T-cell (primary cell): ENCODE measurements at places on chromosomes 5 and 9. TPM values are rescaled to one million over a fixed set of nuclear protein-coding genes. Genes with fewer than 3 reads are reported as not detected.

Gene KIF4B
- total RNA-seq: not detected

Gene GABBR2
- not detected for total RNA-seq

DNA sequence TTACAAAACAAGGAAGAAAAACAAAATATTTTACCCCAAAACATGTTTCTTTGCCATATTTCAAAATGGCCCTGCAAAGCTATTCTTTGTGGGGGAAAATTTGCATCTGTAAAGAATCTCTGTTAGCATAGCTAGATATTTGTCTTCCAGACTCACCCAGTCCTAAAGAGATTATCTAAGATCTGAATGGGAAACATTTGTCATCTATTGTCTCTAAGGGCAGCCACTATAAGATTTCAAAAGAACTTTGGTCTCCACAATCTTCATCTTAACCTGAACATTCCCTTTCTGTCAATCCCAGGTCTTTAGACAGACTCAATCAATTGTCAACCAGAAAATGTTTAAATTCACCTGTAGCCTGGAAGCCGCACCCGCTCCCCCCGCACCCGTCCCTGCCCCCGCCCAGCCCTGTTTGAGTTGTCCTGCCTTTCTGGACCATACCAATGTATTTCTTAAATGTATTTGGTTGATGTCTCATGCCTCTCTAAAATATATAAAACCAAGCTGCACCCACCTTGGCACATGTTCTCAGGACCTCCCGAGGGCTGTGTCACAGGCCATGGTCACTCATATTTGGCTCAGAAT, 330.6 kb downstream of the RAB3C start:
- no peak overlapping the region for H3K4me3 ChIP-seq
- H3K36me3 ChIP-seq: no peaks in the 10 kb centered on the region
- H3K4me1 ChIP-seq: no peaks in the 10 kb centered on the region
- DNase-seq: no peak

Gene CEP72
- 23.6 TPM for total RNA-seq

DNA sequence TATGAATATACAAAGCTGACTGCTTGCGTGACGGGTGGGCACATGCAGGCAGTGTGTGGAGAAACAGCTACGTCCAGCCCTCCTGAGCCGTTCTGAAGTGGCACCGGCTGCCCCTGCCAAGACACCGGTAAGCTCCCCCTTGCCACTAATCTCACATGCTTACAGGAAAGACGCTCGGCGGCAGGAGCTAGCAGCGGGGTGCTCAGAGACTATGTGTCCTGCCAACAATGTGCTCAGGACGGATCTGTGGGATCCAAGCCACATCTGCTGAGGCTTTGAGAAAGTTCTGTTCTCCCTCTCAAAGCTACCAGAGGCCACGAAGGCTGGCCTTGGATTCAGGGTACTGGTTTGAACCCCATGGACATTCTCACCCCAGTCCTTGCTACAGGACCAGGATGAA, 157.2 kb upstream of the PHYKPL start:
- DNase-seq: no peak
- H3K27ac ChIP-seq: no peak overlapping the region
- no peak overlapping the region for H3K4me3 ChIP-seq
- H3K36me3 ChIP-seq: no peaks in the 10 kb centered on the region
- peaks cover 25% of the 10 kb centered on the region for H3K27me3 ChIP-seq
- no peaks in the 10 kb centered on the region for H3K4me1 ChIP-seq

DNA sequence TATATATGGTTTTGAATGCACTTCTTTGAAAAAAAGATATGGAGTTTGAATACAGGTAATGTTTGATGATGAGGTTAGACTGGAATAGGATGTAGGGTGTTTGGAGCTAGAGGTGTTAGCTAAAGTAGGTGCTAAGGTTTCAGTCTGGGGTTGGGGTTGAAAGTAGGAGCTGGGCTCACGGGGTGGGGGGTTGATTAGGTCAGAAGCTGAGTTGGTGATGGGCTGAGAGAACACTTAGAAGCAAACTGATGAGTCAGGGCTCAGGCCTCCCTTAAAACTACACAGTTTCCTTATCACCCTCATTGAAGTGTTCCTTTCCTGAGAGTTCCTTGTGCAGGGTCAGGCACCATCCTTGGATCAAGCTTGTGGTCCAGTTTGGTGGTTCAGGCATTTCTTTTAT, 308.8 kb upstream of the ADAMTS16 start:
- no peak for DNase-seq
- no peaks in the 10 kb centered on the region for H3K36me3 ChIP-seq
- no peak overlapping the region for H3K27ac ChIP-seq
- H3K4me1 ChIP-seq: no peaks in the 10 kb centered on the region
- H3K27me3 ChIP-seq: no peaks in the 10 kb centered on the region

DNA sequence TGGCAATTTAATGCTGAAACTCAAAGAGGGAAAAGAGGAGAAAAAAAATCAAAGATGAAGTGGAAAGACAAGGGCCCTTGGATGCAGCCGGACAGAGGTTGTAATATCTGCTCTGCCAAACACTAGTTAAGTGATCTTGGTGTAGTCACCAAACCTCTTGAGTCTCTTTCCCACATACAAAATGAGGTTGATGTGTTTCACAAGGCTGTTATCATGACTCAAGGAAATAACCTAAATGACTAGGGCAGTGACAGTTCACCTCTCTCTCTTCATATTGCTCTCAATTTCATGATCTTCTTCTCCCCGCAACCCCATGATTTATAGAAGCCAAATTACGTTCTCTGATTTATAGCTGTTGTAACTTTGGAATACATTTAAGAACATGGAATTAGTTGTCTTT, 44.9 kb downstream of the PIK3R1 start:
- no peaks in the 10 kb centered on the region for H3K36me3 ChIP-seq
- H3K27me3 ChIP-seq: no peaks in the 10 kb centered on the region
- peaks cover 35% of the 10 kb centered on the region for H3K4me1 ChIP-seq
- DNase-seq: no peak
- peak overlapping the region; percentile 15 for H3K27ac ChIP-seq

GRCh38 chr9:135822374-135822755, 85.0 kb downstream of the CAMSAP1 start:
- no peak overlapping the region for H3K4me3 ChIP-seq
- peaks cover 80% of the 10 kb centered on the region for H3K36me3 ChIP-seq
- no peaks in the 10 kb centered on the region for H3K4me1 ChIP-seq
- DNase-seq: no peak

DNA sequence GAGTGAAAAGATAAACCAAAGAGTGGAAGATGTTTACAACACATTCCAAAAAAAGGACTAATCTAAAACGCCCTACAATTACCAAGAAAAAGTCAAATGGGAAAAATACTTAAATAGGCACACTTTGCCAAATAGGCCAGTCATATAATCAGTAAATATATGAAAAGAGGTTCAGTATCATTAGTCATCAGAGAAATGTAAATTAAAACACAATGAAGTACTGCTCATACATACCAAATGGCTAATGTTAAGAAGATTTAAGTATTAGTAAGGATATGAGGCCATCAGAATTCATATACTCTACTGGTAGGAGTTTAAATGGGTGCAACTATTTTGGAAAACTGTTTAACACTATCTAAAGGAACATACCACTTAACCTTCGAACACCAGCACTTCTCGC, 47.6 kb downstream of the ZDHHC21 start:
- H3K36me3 ChIP-seq: no peaks in the 10 kb centered on the region
- H3K4me1 ChIP-seq: no peaks in the 10 kb centered on the region
- DNase-seq: no peak
- no peak overlapping the region for H3K27ac ChIP-seq

Gene ACOT12
- total RNA-seq: not detected

Gene DELE1
- 84.5 TPM for total RNA-seq

Gene F2RL2
- not detected for total RNA-seq

Gene GNA14
- total RNA-seq: not detected

Gene CCDC192
- total RNA-seq: not detected

Gene CDK9
- 108 TPM for total RNA-seq

DNA sequence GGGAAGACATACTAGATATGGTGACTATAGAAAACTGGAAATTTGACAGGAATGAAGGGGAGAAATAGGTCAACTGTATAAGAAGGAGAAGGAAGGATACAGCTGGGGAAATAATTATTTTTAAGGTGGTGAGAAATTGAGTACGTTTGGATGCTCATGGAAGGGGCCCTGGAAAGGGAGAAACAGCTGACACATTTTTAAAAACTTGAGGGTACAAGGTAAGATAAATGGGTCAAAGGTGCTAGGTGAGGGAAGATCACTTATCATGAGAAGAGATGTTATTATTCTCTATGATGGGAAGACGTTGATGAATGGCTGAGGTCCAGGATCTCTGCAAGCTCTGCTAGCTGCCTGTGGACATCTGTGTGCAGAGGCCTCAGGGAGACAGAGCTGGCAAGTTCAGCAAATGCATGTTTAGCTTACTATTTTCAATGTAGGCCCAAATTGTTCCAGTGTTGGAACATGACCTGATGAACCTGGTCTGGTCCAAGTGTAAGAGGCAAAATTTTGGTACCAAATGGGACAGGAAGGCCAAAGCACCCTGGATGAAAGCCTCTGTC, 181.7 kb downstream of the MTRR start:
- H3K4me3 ChIP-seq: no peak overlapping the region
- H3K36me3 ChIP-seq: no peaks in the 10 kb centered on the region
- no peak for DNase-seq
- no peaks in the 10 kb centered on the region for H3K27me3 ChIP-seq
- H3K4me1 ChIP-seq: no peaks in the 10 kb centered on the region

DNA sequence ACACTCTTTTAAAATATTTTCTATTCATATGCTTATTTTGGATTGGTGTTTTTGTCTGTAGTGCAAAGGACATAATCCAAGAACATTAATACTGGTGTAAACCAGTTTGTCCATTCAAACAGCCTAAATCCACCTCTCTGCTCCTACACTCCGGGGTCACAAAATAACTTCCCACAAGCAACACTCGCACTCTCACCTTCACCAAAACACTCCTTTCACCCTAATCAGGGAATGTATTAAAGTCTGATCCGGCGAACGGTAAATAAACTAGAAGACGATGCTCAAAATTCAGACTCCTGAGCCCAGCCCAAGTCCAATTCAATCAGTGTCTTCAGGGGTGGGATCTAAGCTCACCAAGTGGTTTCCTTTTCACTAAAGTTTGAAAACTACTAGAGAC, 649 bp downstream of the AP3B1 start:
- peak overlapping the region; percentile 69 for H3K27ac ChIP-seq
- DNase-seq: no peak
- no peaks in the 10 kb centered on the region for H3K36me3 ChIP-seq
- peaks cover 6% of the 10 kb centered on the region for H3K4me1 ChIP-seq

DNA sequence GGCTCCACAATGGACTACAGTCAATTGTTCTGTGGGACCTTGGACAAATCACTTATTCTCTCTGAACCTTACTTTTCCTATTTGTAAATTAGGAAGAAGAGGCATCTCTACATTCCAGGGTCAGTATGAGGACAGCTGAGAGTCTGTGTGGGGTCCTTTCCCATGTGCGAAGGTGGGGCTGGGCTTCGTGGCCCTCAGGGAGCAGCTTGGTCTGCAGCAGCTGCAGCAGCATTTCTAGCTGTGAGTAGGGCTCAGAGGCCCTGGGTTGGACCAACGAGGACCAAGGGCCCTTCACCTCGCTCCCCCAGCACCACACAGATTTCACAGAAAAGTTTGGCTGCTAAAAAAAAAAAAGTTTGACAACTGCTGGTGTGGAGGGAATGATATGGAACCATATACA, 9.4 kb upstream of the DDX41 start:
- no peak overlapping the region for H3K27ac ChIP-seq
- no peaks in the 10 kb centered on the region for H3K4me1 ChIP-seq
- no peaks in the 10 kb centered on the region for H3K27me3 ChIP-seq
- no peak overlapping the region for H3K4me3 ChIP-seq
- peaks cover 80% of the 10 kb centered on the region for H3K36me3 ChIP-seq

- no peaks in the 10 kb centered on the region for H3K4me1 ChIP-seq
- H3K4me3 ChIP-seq: no peak overlapping the region
- no peak overlapping the region for H3K27ac ChIP-seq
Observed at GRCh38 chr5:73940026-73940425, 314.0 kb downstream of the ARHGEF28 start.

DNA sequence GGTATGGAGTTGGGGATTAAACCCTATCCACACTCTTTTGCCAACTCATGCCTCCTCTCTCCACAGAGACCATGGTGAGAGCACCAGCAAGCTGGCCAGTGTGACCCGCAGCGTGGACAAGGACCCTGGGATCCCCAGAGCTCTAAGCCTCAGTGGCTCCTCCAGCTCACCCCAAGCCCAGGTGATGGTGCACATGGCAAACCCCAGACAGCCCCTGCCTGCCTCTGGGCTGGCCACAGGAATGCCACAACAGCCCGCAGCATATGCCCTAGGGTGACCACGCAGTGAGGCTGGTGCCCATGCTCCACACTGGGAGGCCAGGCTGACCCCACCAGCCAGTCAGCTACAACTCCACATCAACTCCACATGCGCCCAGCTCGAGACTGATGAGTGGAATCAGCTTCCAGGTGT, 11.5 kb upstream of the CARD19 start:
- H3K27me3 ChIP-seq: no peaks in the 10 kb centered on the region
- peaks cover 27% of the 10 kb centered on the region for H3K4me1 ChIP-seq
- H3K4me3 ChIP-seq: no peak overlapping the region
- H3K36me3 ChIP-seq: peaks cover 48% of the 10 kb centered on the region
- no peak for DNase-seq

- H3K36me3 ChIP-seq: no peaks in the 10 kb centered on the region
- H3K27ac ChIP-seq: no peak overlapping the region
- DNase-seq: no peak
- no peak overlapping the region for H3K4me3 ChIP-seq
- H3K27me3 ChIP-seq: peaks cover 9% of the 10 kb centered on the region
Observed at GRCh38 chr5:6791031-6791430, 77.8 kb downstream of the TENT4A start.

DNA sequence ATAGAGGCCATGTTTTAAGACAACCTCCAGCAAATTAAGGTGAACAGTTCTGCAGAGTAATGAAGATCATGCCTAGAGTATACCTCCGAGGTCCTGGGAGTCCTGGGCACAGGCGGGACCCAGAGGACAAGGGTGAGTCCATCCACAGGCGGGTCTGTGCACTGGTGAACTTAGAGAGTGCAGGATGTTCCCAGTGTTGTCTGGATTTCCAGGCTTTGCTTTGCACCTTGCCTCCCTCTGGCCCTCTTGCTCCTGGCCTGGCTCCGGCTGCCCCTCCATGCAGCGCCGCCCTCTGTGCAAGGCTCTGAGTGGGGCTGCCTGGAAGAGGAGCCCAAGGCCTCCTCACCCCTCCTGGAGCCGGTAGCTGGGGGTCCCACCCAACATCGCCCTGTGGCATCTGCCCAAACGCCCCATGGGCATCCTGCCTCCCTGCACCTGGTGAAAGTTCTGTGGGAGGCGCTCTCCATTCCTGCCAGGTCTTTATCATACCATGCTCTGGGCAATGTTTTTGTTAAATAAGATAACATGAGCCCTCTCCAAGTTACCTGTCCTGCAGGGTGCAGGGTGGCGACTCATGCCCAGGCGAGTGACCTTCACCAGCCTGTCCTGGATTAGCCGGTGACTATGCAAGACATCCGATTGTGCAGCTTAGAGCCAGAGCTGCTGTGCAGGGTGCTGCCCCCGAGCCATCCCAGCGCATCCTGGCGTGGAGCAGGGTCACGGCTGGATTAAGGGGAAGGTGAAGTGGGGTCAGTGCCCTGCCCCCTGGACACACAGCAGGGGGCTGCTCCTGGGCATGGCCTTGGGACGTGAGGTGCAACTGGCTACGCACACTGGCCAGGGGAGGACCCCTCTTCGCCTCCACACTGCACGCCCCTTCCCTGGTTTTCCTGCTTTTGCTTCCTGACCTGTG, 41.3 kb upstream of the LPCAT1 start:
- H3K36me3 ChIP-seq: no peaks in the 10 kb centered on the region
- peaks cover 7% of the 10 kb centered on the region for H3K27me3 ChIP-seq
- no peak for DNase-seq
- no peak overlapping the region for H3K4me3 ChIP-seq
